Activated CD4-positive, alpha-beta memory T cell treated with anti-CD3 and anti-CD28 coated beads, Interleukin-2, amount 10 ng/mL, durations not matched to agents 7 days and 5 days (primary cell): ENCODE measurements at places on chromosomes 16 and 17. TPM values are rescaled to one million over a fixed set of nuclear protein-coding genes. Genes with fewer than 3 reads are reported as not detected.

Gene AMFR
- total RNA-seq: 51.0 TPM

DNA sequence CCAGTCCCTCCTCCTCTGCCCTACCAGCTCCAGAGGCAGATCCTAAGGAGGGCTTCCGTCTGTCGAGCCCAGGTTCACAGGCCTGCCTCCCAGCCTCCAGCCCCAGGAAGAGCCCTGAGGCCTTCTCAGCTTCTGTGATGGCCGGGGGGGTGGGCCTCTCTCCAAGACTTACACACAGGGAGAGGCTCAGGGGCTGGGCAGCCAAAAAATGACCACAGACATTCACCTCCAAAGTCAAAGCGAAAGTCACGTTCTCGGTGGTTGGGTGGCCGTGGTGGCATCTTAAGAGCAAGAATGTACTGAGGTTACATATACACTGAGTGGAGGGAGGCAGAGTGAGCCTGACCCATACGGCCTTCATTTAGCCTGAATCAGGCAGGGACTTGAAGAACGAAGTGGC, 119.1 kb downstream of the CCDC182 start:
- no peak for DNase-seq

DNA sequence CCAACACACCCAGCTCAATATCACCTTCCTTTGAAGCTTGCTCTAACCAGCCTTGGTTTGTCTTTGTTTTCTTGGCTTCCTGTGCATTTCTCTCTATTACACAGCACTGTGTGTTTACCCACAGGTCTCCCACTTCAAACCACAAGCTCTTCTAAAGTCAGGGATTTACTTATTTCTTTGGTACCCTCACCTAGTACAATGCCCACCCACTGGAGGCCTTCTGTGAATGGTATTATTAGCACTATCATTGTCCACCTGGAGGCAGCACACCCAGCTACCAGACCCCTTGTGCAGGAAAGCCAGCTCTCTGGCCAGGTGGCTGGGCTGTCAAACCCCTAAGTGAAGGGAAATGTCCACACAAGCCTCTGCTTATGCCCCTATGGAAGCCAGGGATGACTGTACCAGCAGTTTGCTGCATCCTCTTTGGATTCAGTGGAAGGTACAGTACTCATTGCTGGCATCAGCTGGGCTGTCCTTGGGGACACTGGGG, 9.4 kb upstream of the TOP2A start:
- peak; percentile 35 for DNase-seq

Gene PFN1
- total RNA-seq: 2,220 TPM

Gene TBC1D3H
- not detected for total RNA-seq

Gene CCL8
- total RNA-seq: not detected

DNA sequence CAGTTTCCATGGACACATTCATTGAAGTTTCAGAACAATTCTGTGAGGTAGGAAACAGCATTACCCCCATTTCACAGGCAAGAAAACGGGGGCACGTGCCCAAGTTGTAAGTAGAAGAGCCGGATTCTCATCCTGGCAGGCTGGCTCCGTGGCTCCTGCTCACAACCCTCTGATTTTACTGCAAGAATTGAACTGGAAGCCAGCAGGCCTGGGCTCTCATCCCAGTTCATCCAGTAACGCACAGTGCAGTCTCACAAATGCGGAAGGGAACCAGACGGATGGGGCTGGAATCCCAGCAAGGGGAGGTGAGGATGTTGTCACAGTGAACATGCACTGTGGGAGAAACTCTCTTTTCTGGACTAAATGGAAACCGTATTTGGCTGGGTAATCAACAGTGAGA, 40.7 kb upstream of the DOC2B start:
- DNase-seq: no peak

GRCh38 chr17:76585649-76586593, at the start of gene ST6GALNAC2:
ST6GALNAC2 (minus strand) TSS chr17:76585860; CDS start chr17:76585808, 52 bp downstream.
- peak; percentile 53 for DNase-seq

- DNase-seq: no peak
Measured at GRCh38 chr16:87093804-87094555, 223.2 kb downstream of the C16orf95 start.

- no peak for DNase-seq
Measured at GRCh38 chr17:14813649-14814370, 451.3 kb downstream of the PMP22 start.
